Hypothalamus (tissue), 51 donors: ENCODE measurements at places on chromosomes 2 and 18.

DNA sequence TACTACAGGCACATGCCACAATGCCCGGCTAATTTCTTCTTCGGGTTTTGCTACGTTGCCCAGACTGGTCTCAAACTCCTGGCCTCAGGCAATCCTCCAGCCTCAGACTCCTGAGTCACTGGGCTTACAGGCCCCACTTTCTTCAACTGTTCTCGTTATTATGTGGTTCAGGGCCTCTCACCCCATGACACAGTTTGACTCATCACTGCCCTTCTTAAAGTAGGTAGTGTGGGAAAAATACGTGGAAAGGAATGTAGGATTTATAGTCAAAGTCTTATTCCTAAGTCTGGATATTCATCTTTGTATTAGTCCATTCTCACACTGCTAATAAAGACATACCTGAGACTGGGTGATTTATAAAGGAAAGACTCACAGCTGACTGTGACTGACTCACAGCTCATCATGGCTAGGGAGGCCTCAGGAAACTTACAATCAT is 19.4 kb downstream of the CENPA start:
- DNase-seq, result no peak

- no peak for DNase-seq
Measured at GRCh38 chr2:189851174-189851826, 67.0 kb downstream of the PMS1 start.

DNA sequence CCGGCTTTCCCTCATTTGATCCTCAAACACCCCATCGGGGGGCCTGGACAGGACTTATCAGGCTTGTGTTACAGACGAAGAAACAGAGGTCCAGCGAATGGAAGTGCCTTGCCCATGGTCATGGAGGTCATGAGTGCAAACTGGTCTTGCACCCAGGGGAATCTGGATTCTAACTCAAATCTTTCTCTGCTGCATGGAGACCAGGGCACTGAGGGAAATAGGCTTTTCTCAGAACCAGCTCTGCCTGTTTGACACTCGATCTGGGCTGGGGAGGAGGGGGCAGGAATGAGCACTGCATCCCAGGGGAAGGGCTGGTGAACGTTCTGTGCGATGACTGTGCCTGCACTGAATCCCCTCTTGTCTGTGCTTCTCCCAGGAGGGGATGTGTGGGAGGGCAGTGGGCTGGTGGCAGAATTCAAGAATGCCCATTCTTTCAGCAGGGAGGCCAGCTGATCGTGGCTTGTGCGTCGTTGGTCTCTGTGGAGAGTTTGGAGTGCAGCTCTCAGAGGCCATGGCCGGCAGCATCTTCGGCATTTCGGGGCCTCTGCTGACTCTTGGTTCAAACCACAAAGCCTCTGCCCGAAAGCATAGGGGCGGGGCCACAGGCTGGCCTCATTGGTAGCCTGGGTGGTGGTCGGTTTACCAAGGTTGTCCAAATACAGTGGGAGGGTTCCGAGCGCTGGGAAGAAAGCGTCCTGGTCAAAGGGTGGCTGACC is 171.6 kb downstream of the DDX1 start:
- DNase-seq, result no peak

DNA sequence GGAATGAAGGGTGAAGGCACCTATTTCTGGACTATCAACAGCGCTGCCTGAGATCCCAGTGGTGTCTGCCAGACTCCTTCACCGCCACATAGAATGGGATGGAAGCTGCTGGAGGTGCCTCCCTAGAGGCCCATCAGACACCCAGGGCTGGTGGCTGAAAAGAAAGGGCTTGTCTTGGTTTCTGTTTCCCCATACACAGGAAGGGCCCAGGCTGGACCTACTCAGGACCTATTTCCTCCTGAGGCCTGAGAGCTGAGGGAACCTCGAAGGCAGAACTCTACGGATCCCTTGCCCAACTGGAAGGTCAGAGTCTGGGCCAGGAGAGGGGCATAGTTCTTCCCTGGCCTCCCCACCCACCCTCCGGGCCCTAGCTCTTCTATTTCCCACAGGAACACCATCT is 2.9 kb upstream of the CLEC4F start:
- DNase-seq, result no peak

GRCh38 chr2:1026141-1026540 is 75.5 kb downstream of the SNTG2 start:
- no peak for DNase-seq

DNA sequence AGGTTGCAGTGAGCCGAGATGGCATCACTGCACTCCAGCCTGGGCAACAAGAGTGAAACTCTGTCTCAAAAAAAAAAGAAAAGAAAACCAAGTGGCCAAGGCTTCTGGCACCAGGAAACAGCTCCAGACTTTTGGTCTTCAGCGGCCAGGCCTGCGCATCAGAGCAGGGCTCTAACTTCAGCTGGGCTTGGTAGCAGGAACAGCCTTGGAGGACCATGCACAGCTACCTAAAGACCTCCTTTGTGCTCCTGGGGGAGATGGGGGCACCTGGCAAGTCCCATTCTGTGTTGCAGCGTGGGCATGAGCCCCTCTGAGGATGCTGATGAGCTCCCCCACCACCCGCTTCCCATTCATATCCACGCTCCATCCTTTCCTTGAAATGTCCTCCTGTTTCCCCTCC is 56.4 kb upstream of the SEMA4C start:
- no peak for DNase-seq

DNA sequence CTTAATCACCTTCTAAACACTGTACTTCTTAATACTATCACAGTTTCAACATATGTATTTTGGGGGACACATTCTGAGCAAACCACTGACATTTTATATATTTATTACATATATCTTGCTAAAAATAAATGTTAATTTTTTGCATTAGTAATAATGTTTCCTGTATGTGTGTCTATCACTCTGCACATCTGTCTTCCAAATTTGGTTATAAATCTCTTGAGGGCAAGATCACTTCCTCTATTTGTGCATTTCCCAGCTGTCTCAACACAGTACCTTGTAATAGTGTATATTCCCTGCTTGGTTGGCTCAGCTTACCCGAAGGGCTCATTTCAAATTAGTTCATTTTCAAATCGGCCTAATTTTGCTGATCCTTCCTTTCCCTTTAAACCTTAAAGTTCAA is 617.1 kb upstream of the GYPC start:
- no peak for DNase-seq

DNA sequence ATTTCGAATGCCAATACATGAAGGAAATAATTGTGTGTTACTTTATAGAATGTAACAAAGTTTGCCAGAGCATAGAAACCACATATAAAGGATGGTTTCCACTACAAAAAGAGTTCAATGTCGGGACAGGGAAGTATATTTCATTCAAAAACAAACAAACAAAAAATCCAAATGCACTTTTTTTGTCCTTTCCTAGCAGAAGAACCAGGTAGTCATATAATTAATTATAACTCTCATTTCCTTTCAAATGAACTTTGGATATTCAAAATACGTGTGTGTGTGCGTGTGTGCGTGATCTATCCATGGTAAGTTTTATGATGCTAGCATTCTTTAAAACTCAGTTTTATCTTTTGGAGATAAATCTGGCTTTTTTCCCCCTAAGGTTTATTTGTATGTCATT is 8.3 kb downstream of the FN1 start:
- DNase-seq, result no peak

DNA sequence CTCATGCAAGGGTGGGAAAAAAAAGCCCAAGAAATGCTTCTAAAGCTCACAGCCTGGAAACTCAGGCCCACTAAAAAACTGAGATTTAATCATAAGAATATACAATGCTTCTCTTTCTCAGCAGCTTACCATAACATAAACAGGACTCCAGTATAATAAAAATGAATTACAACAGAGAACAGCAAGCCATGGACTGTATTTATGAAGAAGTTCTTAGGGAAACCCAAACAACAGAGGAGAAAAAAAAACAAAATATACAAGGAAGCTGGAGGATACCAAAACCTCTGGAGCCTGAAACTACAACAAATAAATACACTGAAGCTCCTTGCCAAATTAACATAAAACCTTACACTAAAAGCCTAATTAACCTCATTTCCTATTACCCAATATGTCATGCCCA is 187.8 kb downstream of the RDH14 start:
- no peak for DNase-seq
